ENCODE measurements at places on chromosomes 12 and 14. TPM values are rescaled to one million over a fixed set of nuclear protein-coding genes. Genes with fewer than 3 reads are reported as not detected.

GRCh38 chr14:61631045-61631687, 64.1 kb upstream of the HIF1A start:
- DNase-seq, result no peak

Gene NKX2-8
- not detected for total RNA-seq

DNA sequence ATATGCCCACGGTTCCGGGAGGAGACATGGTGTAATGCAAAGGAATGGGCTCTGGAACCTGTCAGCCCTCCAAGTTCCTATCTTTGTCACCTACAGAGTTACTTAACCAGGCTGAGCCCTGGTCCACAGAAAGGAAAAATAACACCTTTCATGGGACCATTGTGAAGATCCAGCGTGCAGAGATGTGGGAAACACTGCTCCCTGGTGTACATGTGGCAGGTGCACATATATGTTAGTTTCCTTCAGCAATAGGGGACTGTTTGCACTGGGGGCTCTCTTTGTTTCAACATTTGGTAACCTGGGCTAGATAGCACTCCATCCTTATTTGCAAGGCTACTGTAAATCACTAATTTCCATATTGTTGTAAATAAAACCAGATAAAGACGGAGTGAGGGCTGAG, 72.3 kb downstream of the ANO2 start:
- peak; percentile 27 for DNase-seq

Gene TTC8
- total RNA-seq, result 33.0 TPM

DNA sequence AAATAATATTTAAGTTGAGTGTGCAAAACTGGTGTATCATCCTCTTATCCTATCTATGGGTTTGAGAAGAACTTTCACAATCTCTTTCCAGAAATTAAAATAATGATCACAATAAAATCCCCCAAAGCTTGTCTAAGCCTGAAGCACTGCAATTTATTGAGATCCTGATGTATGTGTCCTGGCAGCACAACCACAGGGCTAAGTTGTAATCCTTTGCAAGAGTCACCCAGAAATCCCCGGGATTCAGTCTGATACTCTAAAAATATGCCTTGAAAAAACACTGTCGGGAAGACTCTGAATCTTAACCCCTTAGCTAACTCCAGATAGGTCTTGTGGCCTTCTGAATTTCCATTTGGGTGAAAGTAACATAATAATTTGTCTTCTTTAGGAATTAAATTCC, 40.3 kb upstream of the STXBP6 start:
- DNase-seq, result no peak

- no peak for DNase-seq
Observed at GRCh38 chr12:2641761-2642160, 153.0 kb upstream of the FKBP4 start.

GRCh38 chr12:58529897-58530741, 390.2 kb downstream of the LRIG3 start:
- peak; percentile 87 for DNase-seq

- DNase-seq, result no peak
Observed at GRCh38 chr12:46208370-46208769, 60.5 kb downstream of the SLC38A1 start.

- no peak for DNase-seq
Observed at GRCh38 chr12:750366-751191, 1.8 kb upstream of the WNK1 start.

All from RPMI7951 (cell line).